Stimulated activated CD4-positive, alpha-beta T cell treated with anti-CD3 and anti-CD28 coated beads, Interleukin-4, amount 100 ng/mL, for 4 hours (primary cell): ENCODE measurements at places on chromosomes 7 and 10.

DNA sequence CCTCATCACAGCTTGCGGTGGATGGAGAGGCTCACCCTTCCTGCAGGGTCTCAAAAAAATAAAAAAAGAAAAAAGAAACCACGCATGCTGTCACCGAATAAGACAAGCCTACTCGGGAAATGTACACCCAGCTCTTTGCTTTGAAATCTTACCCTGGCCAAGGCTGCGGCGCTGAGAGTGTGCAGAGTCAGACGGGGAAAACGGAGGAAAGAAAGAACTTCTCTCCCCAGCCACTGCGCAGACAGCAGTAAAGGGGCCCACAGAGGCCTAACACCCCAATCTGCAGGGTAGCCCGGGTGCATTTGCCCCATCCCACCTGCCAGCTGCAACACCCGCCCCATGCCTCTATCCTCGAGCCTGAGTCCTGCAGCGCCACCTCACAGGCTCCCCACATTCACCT lies 14.8 kb downstream of the SLIT1 start:
- no peak for DNase-seq

DNA sequence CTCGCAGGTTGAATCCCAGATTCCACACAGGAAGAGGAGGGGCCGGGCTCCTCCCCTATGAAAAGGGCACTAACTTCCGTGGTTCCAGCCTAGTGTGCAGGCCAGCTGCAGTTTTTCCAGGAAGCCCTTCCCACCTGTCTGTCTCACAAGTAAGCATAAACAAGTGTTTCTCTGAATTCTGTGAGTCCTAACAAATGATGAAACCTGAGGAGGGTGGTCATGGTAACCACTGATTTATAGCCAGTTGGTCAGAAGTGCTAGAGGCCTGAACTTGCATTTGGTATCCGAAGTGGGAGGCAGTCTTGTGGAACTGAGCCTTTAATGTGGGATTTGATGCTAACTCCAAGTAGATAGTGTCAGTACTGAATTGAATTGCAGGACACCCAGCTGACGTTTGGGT lies 54.7 kb upstream of the STEAP4 start:
- no peak for DNase-seq

GRCh38 chr10:129767751-129768150 lies 196.3 kb downstream of the EBF3 start:
- no peak for DNase-seq

DNA sequence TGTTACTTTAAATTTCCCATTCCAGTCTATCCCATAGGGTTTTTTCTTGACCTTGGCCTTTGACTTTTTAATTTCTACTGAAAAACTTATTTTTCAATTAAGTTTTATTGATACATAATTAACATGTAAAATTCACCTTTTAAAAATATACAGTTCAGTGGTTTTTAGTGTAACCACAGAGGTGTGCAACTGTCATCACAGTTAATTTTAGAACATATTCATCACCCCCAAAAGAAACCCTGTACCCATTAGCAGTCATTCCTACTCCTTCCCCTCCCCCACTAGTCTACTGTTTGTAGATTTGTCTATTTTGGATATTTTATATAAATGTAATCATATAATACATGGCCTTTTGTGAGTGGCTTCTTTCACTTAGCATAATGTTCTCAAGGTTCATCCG lies 96.5 kb upstream of the GJD4 start:
- no peak for DNase-seq

DNA sequence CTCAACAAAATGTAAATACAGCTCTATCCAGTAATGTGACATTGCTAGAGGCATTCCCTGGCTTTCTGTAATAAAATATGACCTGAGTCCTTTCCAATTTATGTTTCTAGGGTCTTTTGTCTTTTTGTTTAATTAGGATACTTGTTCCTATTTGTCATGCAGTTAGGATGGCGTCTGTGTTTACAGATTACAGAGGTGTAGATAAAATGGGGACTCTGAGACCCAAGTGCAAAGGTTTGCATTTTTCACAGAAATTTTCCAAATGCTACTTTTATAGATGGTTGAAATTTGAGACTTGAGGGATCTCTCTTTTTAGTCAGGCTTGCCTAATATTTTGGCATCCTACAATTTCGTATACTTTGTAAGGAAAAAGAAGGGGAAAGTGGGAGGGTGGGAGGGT lies 332.4 kb downstream of the PTEN start:
- no peak for DNase-seq

DNA sequence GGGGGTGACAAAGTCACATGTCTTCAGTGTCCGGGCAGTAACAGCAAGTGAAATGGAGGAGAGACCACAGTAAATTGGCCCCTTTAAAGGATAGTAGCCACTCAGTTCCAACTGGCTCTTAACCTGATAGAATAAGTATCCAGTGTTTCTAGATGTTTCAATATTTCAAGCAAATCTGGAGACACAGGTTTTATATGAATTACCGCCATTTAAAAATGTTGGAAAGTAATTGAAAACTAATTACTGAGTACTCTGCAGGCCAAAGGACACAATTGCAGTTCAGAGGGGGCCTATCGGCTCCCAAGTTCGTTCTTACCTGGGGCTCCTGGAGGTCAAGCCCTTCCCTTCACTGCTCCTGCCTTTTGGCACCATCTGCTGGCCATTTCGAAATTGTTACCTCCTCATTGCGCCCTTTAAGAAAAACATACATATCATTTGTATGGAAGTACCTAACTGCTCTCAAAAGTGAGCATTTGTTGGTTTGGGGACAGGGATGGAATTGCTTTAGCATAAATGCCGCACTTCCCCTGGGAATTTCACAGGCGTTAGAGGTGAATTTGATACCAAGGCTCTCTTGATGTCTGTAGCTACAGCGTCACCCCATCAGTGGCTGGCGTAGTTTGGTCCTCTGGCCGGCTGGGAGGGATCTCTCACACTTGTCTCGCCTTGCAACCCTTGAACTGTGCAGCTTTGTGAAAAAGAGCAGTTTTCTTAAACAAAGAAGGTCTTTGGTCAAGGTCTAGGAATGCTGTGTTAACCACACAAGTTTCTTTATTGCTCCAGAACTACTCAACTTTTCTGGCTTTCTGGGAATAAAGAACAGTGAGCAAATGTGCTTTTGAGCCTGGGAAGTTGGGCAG lies 220.0 kb downstream of the ARHGAP21 start:
- DNase-seq, result peak; percentile 7

DNA sequence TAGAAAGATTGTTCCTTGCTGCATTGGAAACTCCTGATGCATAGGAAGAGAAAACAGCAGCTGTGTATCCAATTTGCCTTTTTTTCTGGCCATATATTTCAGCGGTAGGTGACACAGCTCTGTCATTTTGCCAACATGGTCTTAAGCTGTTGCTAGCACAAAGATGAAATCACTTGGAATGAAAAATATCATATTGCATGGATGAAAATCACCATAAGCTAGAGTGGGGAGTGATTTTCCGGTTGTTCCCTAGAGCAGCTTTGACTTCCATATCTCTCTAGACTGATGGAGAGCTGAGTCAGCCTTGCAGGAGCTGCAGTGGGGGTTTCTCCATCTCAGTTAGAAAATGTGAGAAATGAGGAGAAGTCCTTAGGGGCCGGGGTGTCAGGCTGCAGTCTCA lies 38.3 kb upstream of the BTBD16 start:
- no peak for DNase-seq

DNA sequence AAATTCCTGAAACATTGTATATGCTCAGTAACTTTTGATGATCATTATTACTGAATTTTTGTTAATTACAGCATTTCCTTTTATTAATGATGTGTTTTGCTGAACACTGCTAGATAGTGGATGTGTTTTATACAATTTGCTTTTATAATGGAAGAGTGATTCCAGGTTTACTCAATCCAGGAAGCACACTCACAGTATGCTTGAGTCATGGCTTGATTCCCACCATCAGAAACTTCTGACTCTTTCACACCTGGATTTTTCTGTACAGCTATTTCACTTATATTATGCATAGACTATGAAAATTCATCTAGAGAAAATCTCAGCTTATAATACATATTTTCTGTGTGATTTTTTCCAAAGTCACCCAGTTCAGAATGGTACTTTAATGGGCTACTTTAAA lies 1040.9 kb downstream of the GRM8 start:
- no peak for DNase-seq

DNA sequence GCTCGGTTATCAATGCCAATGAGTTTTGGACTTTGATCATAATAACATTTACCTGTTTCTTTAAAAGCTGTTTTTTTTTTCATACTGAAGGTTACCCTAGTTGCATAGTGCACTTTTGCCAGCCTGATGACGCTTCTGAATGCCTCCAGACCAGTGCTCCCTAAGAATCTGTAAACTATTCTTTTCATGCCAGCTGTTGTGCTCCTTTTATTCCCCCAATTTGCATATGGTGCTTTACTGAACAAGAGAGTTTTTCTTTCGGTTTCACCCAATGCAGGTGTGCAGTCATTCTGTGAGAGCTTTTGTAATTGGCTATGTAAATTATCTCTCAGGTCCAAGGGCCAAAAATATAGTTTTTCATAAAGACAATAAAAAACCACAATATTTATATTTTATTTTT lies 48.1 kb upstream of the GLCCI1 start:
- DNase-seq, result no peak
